Breast epithelium (tissue), 4 donors: ENCODE measurements at places on chromosomes 13 and 19. TPM values are rescaled to one million over a fixed set of nuclear protein-coding genes. Genes with fewer than 3 reads are reported as not detected.

The SLAIN1 gene
- total RNA-seq = 3.0 TPM

The NXNL1 gene
- total RNA-seq = not detected

The ZNF835 gene
- 8.0 TPM for total RNA-seq

The LILRB4 gene
- 10.1 TPM for total RNA-seq

DNA sequence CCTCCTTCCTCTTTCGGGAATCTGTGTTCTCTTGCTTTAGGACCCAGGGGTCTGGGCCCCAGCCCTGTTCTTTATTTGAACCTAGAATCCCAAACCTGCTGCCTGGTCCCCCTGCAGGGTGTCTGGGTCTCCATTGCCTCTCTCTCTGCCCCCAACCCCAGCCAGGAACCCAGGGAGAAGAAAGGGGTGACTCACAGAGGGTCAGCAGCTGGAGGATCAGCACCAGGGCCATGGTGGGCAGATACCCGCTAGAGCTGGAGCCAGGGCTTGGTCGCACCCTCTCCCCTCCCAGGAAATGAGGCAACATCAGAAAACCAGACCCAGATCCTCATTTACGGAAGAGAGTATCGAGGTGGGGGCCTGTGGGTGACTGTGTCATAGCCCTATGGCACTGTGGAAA, at the start of gene OSCAR:
OSCAR (minus strand) TSS at position 243 of the 400 bp plus-strand sequence; CDS start at position 232, 11 bp downstream.
- no peak for DNase-seq

DNA sequence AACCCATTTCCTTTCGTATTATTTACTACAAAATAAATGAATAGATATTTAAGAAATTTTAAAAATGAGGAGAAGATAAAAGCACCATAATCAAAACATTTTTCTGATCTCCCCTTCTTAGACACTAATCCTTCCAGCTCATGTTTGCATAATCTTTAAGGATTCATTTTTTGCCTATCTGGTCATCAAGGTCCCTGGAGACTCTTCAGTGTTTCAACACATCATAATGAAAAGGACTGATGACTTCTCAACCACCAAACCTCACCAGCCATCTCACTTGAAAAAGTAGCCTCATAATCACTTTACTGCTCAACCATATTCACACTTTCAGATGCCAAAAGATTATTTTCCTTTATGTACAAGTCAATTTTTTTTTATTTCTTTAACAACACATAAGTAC, 80.1 kb downstream of the DCLK1 start:
- no peak for DNase-seq

- no peak for DNase-seq
Measured at GRCh38 chr19:46482631-46483030, 11.3 kb upstream of the PNMA8A start.

- DNase-seq = no peak
Measured at GRCh38 chr13:113849981-113850721, 13.7 kb downstream of the GAS6 start.

DNA sequence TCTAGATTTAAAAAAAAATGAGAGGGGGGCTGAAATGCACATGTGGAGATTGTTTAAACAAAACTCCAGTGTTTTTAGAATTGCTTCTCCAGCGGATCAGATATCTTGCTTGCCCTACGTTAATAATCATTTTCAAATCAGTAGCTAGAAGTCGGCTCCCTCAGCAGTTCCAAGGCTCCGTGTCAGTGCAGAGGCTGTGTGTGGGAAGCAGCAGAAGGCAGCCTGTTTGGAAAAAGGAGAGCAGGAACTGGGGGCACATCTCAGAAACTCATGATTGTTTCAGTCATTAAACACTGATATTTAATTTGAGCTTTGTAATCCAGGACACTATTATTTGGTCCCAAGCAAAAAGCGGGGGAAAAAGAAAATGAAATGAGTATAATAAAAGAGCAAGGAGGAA, 50.9 kb downstream of the SOX21 start:
- DNase-seq = no peak

- DNase-seq = peak; percentile 99
Measured at GRCh38 chr19:6373096-6373812, 660 bp downstream of the ALKBH7 start.

- no peak for DNase-seq
Measured at GRCh38 chr19:45130236-45130635, 30.5 kb downstream of the NKPD1 start.

DNA sequence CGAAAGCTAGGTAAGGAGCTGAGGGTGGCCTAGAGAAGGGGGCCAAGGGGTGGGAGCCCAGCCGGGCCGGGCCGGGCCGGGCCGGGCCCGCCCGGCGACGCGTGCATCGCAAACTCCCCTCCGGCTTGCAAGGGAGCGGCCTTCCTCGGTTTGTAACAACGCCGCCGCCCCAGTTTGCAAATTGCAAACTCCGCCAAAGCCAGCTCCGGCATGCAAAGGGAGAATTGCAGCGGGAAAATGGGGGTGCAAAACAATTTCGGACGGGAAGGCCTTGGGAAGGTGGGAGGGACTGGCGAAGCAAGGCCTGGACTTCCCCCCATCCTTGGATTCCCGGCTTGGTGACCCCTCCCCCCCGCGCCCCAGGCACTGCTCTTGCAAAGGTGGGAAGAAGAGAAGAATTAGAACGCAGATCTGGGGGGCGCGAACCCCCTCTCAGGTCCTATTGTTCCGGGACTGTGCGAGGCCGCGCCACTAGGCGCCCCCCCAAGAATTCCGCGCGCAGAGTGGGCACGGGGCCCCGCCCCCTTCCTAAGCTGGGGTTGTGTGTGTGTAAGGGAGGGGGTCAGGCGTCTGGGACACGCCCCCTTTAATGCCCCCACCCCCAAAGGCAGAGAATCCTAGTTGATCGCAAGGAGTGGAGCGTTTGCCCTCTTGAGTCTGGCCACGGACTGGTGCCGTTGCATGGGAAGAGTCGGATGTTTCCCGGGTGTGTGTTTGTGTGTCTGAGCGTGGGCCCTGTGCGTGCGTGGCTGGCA, 926 bp downstream of the PRR12 start:
- DNase-seq = no peak

GRCh38 chr13:64925284-64925683, 2304.9 kb downstream of the PCDH9 start:
- DNase-seq = no peak

- no peak for DNase-seq
Measured at GRCh38 chr19:6126335-6126974, 9.0 kb upstream of the ACSBG2 start.

DNA sequence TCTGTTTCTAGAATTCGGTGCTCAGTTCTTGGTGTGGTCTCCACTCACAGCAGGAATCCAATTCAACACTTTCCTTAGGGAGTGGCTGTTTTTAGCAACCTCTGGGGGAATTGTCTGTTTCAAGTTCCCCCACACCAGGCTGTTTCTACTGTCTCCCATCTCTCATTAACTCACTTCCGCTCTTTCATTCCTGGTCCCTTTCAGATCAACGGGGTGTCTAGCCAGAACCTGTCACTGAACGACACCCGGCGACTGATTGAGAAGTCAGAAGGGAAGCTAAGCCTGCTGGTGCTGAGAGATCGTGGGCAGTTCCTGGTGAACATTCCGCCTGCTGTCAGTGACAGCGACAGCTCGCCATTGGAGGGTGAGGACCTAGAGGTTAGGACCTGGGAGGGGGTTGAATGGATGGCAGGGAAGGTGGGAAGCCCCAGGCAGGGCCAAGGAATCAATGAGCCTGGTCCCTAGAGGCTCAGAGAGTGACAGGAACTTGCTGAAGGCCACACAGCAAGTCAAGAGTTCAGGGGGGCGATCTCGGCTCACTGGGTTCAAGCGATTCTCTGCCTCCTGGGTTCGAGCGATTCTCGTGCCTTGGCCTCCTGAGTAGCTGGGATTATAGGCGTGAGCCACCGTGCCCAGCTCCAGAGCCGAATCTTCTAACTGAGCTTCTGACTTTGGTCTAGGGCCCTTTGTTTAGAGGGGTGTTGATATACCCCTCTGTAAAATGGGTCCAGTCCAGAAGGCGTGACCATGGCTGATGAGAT, 25.5 kb downstream of the TJP3 start:
- DNase-seq = no peak

DNA sequence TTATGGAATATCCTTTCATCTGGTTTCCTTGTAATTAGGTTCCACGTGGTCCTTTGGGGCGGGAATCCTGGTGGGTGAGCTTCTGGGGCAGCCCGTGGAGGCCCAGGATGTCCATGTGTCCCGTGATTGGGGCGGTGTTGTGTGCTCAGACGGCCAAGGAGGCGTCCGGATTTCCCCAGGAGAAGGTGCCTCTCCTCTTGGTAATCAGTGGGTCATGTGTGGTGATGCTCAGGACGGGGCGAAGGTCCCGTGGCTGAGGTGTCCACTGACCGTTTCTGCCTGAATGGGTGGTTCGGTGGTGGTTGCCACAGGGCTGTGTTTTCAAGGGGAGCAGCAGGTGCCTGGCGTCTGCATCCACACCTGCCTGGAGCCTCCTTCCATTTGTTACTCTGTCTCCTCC, 52.2 kb upstream of the F7 start:
- no peak for DNase-seq

DNA sequence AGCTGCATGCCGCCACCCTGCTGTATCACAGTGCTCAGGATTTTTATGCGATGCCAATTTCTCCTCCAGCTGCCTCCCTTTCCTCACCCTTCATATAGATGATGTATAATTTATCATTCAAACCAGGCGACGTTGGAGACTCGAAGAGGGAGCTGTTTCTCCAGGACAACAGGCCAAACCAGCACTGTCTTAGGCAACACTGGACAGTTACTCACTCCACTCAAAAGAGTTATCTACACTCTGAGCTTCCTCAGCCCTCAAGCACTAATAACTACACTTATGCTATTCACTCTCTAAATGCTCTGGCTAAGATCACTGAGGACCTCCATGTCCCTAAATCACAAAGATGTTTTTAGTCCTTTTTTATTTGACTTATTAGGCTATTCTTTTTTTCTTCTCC, 87.3 kb upstream of the RFC3 start:
- DNase-seq = no peak

GRCh38 chr13:111319521-111319920, 921 bp upstream of the TEX29 start:
- no peak for DNase-seq

GRCh38 chr13:44678197-44678596, 102.1 kb upstream of the TSC22D1 start:
- no peak for DNase-seq
